Cortex of kidney (tissue), 1 donor: ENCODE measurements at places on chromosomes 7 and 10.

GRCh38 chr7:44484482-44485313 is 5.8 kb downstream of the NUDCD3 start:
- DNase-seq: no peak

- DNase-seq: no peak
Measured at GRCh38 chr10:9443758-9444157, 1389.3 kb downstream of the GATA3 start.

DNA sequence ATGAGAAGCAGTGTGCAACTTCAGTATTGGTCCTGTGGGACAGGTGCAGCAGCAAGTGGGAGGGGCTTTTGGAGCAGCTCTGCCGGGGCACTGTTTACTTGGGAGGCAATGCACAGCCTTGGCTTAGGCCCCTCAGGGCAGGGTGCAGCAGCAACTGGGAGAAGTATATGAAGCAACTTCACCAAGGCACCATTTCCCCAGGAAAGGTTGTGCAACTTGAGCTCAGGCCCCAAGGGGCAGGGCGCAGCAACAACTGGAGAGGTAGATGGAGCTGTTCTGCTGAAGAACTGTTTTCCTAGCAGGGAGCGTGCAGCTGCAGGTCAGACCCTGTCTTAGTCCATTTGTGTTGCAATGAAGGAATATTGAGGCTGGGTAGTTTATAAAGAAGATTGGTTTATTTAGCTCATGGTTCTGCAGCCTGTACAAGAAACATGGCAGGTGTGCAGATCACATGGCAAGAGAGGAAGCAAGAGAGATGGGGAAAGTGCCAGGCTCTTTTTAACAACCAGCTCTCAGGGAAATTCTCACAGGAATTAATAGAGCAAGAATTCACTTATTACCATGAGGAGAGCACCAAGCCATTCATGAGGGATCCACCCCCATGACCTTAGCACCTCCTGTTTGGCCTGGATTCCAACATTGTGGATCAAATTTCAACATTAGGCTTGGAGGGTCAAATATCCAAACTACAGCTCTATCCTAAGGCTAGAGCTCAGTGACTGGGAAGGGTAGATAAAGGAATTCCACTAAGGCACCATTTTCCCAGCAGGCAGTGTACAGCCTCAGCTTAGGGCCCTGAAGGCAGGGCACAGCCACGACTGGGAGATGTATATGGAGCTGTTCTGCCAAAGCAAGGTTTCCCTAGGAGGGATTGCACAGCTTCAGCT is 10.9 kb downstream of the GPR141 start:
- DNase-seq: no peak

- no peak for DNase-seq
Measured at GRCh38 chr7:585229-585711, 65.6 kb upstream of the PDGFA start.
